ENCODE measurements at places on chromosomes 16 and 17.
A peak's percentile ranks its signal among the peaks of the same experiment; 100 is the strongest.

- peak; percentile 31 for DNase-seq
Observed at GRCh38 chr17:57099165-57099564, 14.1 kb downstream of the AKAP1 start.

- no peak for DNase-seq
Observed at GRCh38 chr17:7688808-7689316, 585 bp downstream of the WRAP53 start.

DNA sequence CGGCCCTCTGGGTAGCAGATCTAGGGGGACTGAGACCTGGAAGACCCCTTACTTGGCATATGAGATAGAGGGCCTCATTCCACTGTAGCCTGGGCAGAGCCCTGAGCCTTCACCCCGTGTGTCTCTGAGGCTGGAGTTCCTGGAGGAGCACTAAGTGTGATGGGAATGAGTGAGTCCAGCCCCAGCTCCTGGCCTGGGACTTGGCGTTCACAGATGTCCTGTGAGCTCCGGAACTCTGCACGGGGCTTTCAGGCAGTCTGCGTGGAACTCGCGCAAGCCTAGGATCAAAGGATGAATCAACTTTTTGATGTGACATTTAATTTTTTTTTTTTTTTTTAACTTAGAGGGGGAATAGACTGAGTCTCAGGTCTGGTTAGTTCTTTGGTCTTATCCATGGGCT lies 1.8 kb downstream of the NKD1 start:
- DNase-seq, result no peak

DNA sequence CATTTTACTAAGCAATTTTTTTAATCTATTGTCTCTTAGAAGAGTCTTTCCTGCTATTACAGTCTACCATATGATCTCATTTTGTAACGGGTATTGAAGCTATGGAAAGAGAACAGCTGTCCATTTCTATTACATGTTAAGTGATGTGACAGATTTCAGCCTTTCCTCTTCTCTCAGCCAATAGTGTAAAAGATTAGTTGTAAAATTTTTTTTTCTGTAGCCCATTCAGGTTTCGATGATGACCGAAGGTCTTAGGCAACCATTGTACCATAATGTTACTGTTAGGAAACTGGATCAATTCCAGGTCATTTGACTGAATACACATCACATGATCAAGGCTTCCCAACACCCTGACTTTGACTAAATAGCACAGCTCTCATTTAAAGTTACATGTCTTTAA lies 147.6 kb upstream of the HLF start:
- DNase-seq, result no peak
